SJSA1 (cell line): ENCODE measurements at places on chromosomes 7 and 10. TPM values are rescaled to one million over a fixed set of nuclear protein-coding genes. Genes with fewer than 3 reads are reported as not detected.

DNA sequence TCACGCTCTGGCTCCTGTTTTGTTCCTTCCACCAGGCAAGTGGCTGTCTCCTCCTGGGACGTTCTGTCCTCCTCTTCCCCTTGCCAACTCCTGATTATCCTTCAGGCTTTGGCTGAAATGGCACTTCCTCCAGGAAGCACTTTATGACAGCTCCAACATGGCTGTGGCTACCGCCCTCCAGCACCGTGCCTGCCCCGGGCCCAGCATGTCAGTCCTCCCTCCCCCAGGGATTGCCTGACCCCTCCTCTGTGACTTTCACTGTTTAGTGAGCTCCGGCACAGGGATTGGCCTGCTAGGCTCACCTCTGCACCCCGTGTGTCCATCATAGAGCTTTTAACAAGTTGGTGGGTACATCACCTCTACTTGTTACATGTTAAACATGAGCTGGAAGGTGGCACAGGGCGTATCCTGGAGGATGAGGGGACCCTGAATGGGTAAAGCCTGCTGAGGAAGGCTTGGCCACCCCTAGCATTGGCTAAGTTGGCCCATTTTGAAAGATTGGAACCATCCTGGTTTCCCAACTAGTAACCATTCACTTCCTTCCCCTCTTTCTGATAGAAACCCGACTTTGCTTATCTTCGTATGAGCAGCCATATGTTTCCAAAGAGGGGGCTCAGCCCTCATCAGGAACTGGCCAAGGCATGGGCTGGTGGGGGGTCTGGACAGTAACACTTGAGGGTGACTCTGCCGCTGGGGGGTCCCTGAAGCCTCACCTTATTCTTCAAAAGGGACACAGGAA is 10.5 kb upstream of the ADAMTS14 start:
- no peak for DNase-seq
- peaks cover 50% of the 10 kb centered on the region for H3K4me1 ChIP-seq
- peak overlapping the region; percentile 84 for H3K27ac ChIP-seq
- no peaks in the 10 kb centered on the region for H3K36me3 ChIP-seq
- H3K4me3 ChIP-seq, result no peak overlapping the region
- no peaks in the 10 kb centered on the region for H3K27me3 ChIP-seq

- no peak for DNase-seq
- H3K27ac ChIP-seq, result no peak overlapping the region
- peaks cover 46% of the 10 kb centered on the region for H3K4me1 ChIP-seq
- H3K27me3 ChIP-seq, result no peaks in the 10 kb centered on the region
- no peak overlapping the region for H3K4me3 ChIP-seq
Observed at GRCh38 chr7:39606352-39606751, 17.0 kb upstream of the RALA start.

GRCh38 chr10:95343573-95343972 is 52.8 kb upstream of the PDLIM1 start:
- no peak overlapping the region for H3K4me3 ChIP-seq
- H3K36me3 ChIP-seq, result no peaks in the 10 kb centered on the region
- peaks cover 26% of the 10 kb centered on the region for H3K4me1 ChIP-seq

GRCh38 chr7:72441791-72442190 is 29.7 kb upstream of the CALN1 start:
- H3K27me3 ChIP-seq, result no peaks in the 10 kb centered on the region
- no peaks in the 10 kb centered on the region for H3K36me3 ChIP-seq
- no peak overlapping the region for H3K27ac ChIP-seq

GRCh38 chr7:3243256-3243655 is 57.8 kb upstream of the SDK1 start:
- no peak overlapping the region for H3K4me3 ChIP-seq
- no peak overlapping the region for H3K27ac ChIP-seq
- H3K4me1 ChIP-seq, result peaks cover 29% of the 10 kb centered on the region

DNA sequence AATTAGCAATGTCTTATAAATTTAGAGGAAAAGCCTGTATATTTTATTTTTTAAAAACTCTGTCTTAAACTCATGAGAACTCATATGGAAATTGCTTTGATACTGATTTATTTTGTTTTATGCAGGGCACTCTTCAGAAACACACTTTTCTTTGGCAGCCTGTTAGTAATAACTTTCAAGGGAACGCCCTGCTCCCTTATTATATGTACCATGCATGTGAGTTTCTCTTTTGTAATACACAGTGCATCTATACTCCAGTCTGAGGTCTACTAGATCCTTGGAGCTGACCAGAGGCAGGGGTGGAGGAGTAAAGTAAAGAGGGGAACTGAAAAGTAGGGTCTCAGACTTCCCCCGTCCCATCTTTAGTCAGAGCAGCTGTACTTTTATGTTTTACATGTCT is 40.2 kb downstream of the GPR85 start:
- H3K27ac ChIP-seq, result no peak overlapping the region
- H3K4me3 ChIP-seq, result no peak overlapping the region
- no peaks in the 10 kb centered on the region for H3K4me1 ChIP-seq
- no peak for DNase-seq
- H3K27me3 ChIP-seq, result peaks cover 7% of the 10 kb centered on the region; the same call in 1 of the 2 replicates

DNA sequence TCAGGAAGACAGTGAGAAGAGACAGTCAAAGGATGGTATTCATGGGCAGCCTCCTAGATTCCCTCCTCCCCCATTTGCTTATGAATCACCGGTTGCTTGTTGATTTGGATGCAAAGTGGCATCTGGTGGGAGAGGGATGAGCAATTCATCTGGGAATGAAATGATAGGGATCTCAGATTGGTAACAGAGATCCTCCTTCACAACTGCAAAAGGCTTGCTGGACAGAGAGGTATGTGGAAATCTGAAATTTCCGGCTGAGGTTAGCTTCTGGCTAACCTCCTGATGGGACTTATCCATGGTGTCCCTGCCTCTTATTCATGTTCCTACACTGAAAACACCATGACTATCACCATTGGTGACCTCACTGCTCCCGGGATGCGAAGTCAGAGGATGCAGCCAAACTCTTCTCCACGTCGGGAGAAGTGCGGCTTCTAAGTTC is 48.4 kb upstream of the PODXL start:
- H3K27me3 ChIP-seq, result no peaks in the 10 kb centered on the region
- DNase-seq, result peak; percentile 66
- no peaks in the 10 kb centered on the region for H3K36me3 ChIP-seq
- no peak overlapping the region for H3K4me3 ChIP-seq
- peak overlapping the region; percentile 39; the same call in 1 of the 2 replicates for H3K27ac ChIP-seq

DNA sequence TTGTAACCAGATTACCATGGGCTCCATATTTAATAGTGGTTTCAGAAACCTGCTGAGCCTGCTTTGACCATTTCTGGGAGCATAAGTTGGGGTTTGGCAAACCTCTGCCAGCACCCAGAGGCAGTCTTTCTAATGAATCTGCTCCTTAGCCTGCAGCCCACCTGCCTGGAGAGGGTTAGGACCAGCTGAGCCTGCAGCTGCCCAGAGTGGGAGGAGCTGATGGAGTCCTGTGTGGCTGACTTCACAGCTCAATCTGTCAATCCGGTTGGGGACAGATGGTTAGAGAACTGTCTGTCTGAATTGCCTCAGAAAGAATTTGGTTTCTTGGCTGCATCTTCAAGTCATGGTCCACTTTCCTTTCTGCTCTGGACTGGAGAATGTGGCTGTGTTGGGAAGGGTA is 444.6 kb downstream of the NRG3 start:
- no peak overlapping the region for H3K27ac ChIP-seq
- H3K27me3 ChIP-seq, result no peaks in the 10 kb centered on the region
- H3K4me1 ChIP-seq, result no peaks in the 10 kb centered on the region
- no peak overlapping the region for H3K4me3 ChIP-seq
- no peak for DNase-seq

DNA sequence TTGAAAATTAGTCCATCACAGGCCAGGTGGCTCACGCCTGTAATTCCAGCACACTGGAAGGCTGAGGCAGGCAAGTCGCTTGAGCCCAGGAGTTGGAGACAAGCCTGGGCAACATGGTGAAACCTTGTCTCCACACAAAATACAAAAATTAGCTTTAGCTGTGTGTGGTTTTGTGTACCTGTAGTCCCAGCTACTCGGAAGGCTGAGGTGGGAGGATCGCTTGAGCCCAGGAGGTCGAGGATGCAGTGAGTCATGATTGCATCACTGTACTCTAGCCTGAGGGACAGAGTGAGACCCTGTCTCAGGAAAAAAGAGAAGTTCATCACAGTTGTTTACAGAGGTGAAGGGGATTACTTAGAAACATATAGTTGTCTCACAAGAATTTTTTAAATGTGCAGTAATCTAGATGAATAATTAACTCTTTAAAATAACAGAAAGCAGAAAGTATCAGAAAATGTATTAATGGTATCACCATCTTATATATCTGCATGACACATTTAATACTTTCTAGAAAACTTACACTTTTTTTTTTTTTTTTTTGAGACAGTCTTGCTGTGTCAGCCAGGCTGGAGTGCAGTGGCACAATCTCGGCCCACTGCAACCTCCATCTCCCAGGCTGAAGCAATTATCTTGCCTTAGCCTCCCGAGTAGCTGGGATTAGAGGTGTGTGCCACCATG is 8.9 kb downstream of the LCOR start:
- H3K4me1 ChIP-seq, result peaks cover 25% of the 10 kb centered on the region
- no peak overlapping the region for H3K4me3 ChIP-seq
- peak; percentile 52 for DNase-seq

DNA sequence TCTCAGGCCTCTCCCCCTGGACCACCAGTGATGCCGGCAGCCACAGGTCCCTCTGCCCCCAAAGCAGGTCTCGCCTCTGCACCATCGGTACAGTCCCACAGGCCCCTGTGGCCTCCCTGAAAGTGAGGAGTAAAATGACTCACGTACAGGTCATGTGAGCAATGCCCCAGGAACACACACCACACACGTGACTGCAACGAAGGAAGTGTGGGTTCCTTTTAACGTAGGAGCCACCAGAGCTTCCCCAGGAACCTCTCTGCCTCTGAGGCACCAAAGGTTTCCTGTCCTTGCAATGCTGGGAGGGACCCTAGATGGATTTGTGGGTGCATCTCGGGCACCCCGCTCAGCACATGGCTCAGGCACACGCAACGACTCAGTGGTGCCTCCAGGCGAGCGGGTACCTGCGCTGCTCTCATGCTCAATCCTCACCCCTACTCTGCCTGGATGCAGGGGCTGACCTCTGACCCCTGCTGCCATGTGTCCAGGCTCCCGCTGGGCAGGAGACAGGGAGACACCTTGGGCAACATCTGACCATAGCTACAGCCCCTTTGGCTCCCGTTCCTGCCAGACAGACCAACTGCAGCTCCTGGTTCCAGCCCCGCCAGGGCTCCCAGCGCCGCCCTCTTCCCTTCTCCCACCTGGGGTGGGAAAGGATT is 120.7 kb downstream of the PRKAG2 start:
- peaks cover 67% of the 10 kb centered on the region for H3K4me1 ChIP-seq
- peak; percentile 80 for DNase-seq
- peak overlapping the region; percentile 97 for H3K27ac ChIP-seq
- H3K4me3 ChIP-seq, result no peak overlapping the region
- H3K36me3 ChIP-seq, result no peaks in the 10 kb centered on the region

- DNase-seq, result no peak
- H3K4me1 ChIP-seq, result no peaks in the 10 kb centered on the region; the same call in 1 of the 2 replicates
- no peak overlapping the region for H3K27ac ChIP-seq
- no peak overlapping the region for H3K4me3 ChIP-seq
Observed at GRCh38 chr10:50063100-50063499, 4.7 kb upstream of the WASHC2A start.

- H3K4me3 ChIP-seq, result no peak overlapping the region
- H3K27ac ChIP-seq, result no peak overlapping the region
- no peak for DNase-seq
- 0 out of 2 replicates have a peak, but pooled peaks cover 5% of the 10 kb centered on the region for H3K27me3 ChIP-seq
Observed at GRCh38 chr10:60262647-60263126, 127.0 kb downstream of the ANK3 start.

DNA sequence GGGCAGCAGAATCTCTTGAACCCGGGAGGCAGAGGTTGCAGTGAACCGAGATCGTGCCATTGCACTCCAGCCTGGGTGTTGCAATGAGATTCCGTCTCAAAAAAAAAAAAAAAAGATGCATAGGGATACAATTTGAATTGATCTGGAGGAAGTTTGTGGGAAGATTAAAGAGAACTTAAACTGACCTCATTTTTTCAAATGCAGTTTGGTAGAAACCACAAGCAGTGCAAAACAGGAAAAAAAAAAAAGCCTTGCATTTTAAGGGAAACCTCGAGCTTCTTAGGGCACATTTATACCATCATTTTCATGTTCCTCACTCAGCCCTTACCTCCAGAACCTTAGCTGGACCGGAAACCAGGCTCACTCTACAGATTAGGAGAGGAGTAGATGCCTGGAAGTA is 2.8 kb downstream of the KCTD7 start:
- H3K27ac ChIP-seq, result no peak overlapping the region
- no peaks in the 10 kb centered on the region for H3K27me3 ChIP-seq
- H3K36me3 ChIP-seq, result 0 out of 2 replicates have a peak, but pooled peaks cover 3% of the 10 kb centered on the region
- H3K4me3 ChIP-seq, result no peak overlapping the region

- H3K4me1 ChIP-seq, result no peaks in the 10 kb centered on the region
- H3K36me3 ChIP-seq, result no peaks in the 10 kb centered on the region
- H3K27me3 ChIP-seq, result no peaks in the 10 kb centered on the region
Observed at GRCh38 chr10:131842351-131843088, 58.3 kb upstream of the PPP2R2D start.

GRCh38 chr7:646951-647350 is 79.5 kb upstream of the DNAAF5 start:
- DNase-seq, result no peak
- no peaks in the 10 kb centered on the region for H3K36me3 ChIP-seq
- no peak overlapping the region for H3K27ac ChIP-seq
- H3K27me3 ChIP-seq, result no peaks in the 10 kb centered on the region

GRCh38 chr10:128062331-128062880 is 63.8 kb downstream of the MKI67 start:
- no peaks in the 10 kb centered on the region for H3K27me3 ChIP-seq
- H3K4me1 ChIP-seq, result peaks cover 6% of the 10 kb centered on the region; the same call in 1 of the 2 replicates
- no peak overlapping the region for H3K27ac ChIP-seq
- no peak for DNase-seq
- no peaks in the 10 kb centered on the region for H3K36me3 ChIP-seq
- no peak overlapping the region for H3K4me3 ChIP-seq

DNA sequence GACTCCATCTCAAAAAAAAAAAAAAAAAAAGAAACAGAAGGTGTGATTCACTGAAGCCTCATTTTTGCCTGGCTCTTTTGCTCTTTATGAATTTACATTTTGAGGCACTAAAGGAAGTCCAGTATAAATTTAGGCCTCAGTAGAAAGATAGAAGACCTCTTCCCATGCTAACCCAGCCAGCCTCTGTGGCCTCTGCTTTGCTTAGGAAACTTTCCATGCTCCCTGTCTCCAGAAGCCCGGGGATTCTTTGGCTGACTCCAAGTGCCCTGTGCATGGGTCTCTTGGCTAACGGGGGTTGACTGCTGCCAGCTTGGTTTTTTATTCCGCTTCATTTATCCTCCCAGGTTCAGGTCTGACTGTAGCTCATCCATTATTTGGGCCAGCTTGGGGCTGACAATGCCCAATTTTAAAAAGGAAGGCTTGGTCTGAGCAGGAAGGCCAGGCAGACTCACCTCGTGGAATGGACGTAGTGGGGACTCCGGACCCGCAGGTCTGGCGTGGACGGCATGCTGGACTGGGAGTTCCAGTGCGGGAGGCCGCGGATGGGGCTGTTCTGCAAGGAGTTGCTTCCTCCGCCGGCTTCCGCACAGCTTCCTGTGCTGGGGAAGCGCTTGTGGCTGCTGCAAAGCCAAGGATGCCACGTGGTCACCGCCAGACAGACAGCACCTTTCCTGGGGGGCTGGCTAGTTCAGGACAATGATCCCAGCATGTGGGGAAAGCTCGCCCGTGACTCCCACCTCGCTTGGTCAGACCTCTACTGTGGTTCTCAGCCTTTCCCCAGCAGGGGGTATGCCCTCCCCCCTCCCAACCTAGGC is 72.3 kb downstream of the PRPF18 start:
- DNase-seq, result no peak
- H3K4me3 ChIP-seq, result no peak overlapping the region
- H3K36me3 ChIP-seq, result peaks cover 48% of the 10 kb centered on the region
- no peaks in the 10 kb centered on the region for H3K27me3 ChIP-seq
- H3K27ac ChIP-seq, result no peak overlapping the region

NPY gene
- not detected in 2 replicates for total RNA-seq

UPK3BL1 gene
- total RNA-seq, result 20.9 and 21.2 TPM in 2 replicates

ADAM22 gene
- total RNA-seq, result 0.06 and 0.29 TPM in 2 replicates

C7orf57 gene
- 0.34 and 3.8 TPM in 2 replicates for total RNA-seq

SLC26A3 gene
- not detected in 2 replicates for total RNA-seq

PILRA gene
- 0.18 and 1.7 TPM in 2 replicates for total RNA-seq
